ENCODE measurements at places on chromosomes 5 and 9. TPM values are rescaled to one million over a fixed set of nuclear protein-coding genes. Genes with fewer than 3 reads are reported as not detected.

TPPP gene
- total RNA-seq = 6.3 TPM

CER1 gene
- total RNA-seq = not detected

STPG3 gene
- total RNA-seq = not detected

CCDC152 gene
- total RNA-seq = 0.70 TPM

ARRDC1 gene
- 89.5 TPM for total RNA-seq

TMEM38B gene
- total RNA-seq = 21.7 TPM

TMC1 gene
- total RNA-seq = 0.40 TPM

PCDHGB1 gene
- 1.1 TPM for total RNA-seq

TEX48 gene
- total RNA-seq = not detected

PLAC8L1 gene
- total RNA-seq = not detected
